ENCODE measurements at places on chromosomes 2 and 18.

- DNase-seq, result no peak
These were observed 178.0 kb upstream of the HS6ST1 start for GRCh38 chr2:128496700-128497099.

- DNase-seq, result no peak
These were observed 3.6 kb downstream of the LDLRAD4 start for GRCh38 chr18:13221869-13222855.

DNA sequence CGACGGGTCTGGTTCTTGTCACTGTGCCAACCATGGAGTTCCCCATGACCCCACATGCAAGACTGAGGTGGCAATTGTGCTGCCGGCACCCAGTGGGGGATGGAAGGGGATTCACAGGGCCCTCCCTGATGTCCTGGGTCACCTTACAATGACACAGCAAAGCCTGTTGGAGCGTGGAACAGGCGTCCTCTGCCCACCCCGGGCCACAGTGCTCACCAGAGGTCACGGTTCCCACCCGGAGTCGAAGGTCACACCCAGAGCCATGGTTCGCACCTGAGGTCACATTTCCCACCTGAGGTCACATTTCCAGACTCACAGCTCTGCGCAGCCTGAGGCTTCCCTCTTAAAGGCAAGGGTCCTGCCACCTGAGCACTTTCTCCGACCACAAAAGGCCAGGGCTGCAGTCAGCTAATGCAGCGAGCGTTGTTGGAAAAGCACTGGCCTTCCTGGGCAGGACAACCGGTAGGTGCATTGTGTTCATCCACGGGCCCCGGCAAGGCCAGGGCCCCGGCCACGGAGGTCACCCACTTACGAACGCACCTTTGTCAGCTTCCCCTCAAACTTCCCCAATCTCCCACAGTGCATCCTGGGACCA is 24.0 kb downstream of the KIF1A start:
- no peak for DNase-seq

DNA sequence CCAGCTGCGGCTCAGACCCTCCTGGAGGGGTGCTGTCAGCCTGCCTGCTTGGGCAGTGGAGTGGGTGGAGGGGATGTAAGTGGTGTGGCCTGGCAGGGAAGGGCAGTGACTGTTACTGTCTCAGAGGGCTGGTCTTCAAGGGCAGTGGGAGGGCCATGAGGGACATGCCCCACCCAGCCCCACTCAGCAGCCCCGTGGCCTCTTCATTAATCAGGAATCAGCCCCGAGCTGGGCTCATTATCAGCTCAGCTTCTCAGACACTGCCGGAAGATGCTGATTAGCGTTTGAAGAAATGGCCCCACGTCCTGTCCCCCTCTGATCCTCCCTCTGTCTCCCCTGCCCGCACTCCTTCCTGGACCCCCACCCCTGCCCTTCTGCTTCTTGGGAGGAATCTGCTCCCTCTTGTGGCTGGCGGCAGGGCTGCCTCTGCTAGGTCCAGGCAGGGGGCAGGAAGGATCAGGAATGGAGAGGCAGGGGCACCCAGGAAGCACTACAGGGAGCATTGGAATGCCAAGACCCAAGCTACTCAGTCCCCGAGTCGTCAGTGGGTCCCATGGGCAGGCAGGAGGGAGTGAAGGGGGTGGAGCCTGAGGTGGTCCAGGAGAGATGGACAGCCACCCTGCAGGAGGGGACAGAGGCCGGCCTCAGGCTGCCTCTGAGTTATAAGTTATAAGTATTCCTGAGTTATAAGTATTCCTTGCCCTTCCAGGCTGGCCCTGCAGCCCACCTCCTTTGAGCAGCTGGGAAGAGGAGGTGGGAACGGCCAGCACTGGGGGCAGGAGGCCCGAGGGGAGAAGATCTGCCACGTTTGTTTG is 7.0 kb downstream of the ASIC4 start:
- DNase-seq, result no peak

DNA sequence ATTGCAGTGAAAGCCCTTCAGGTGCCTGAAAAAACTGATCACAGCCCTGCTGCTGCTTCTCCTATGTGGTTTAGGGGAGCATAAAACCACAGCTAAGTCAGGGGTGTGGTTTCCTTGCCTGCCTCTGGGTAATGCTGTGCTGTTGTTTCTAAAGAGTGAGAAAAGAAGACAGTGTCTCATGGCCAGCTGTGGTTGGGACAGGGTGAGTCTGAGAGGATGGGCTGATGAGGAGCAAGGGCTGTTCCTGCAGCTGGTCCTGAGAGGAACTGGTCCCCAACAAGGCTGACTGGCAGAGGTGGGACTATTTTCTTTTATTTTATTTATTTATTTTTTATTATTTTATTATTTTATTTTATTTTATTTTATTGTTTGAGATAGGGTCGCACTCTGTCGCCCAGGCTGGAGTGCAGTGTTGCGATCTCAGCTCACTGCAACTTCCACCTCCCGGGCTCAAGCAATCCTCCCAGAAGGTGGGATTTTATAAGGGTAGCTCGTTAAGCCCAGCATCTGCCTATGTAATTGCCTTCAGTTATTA is 236.7 kb downstream of the FHOD3 start:
- no peak for DNase-seq

GRCh38 chr2:69544951-69545350 is 98.6 kb downstream of the AAK1 start:
- no peak for DNase-seq

DNA sequence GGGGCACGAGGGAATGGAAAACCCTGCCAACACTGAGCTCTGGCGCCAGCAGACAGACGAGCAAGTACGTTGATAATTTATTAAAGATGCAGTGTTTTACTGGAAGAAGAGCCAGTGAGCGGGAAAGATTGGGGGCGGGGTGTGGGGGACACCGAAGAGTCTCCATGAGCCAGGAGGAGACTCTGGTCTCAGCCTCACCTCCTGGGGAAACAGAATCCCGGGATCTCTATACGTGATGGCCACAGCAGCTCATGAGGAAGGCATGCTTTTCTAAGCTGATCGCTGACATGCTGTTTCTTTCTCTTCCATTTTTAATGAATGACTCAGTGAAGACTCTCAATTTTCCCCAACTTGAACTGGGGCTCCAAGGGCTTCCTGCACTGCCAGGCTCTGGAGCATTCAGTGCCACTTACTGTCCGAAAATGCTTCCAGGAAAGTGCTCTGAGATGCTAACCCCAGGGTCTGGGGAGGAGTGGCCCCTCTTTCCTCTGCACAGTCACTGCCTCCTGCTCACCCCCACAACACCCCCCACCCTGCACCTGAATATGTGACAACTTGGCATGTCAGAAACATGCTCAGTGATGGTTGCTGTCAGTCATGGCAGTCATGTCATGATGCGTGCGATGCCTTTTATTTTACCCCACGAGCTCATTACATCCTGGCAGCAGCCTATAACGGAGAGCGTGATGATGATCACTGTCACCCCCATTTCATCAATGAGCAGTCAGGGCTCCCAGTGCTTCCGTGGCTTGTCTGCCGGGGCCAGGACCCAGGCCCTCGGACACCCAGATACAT is 164.2 kb upstream of the CAPN13 start:
- no peak for DNase-seq

DNA sequence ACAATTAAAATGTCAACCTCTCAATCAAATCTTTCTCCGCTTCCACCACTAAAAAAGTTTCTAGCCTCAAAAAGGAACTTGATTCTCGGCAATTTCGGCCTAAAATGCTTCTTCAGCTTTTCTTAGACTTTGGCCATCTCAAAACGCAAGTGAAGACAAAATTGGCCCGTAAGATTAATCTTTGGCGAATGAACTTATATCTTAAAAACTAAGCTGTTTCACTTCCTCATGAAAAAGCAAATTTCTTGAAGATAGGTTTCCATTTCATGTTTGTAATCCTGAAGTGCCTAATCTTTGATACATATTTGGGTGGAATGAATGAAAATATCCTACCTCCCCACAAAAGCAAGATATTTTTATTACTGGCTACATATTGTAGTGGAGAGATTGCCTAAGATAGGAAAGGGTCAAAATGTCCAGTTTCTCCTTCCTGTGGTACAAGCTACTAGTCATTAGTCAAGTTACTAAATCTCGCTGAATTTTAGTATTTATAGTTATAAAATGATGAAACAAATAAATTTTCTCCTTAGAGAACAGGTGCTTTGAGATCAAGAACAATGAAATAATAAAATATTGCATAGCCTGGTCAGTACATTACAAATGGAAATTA is 85.4 kb upstream of the ZEB2 start:
- DNase-seq, result no peak

Data from activated naive CD4-positive, alpha-beta T cell (primary cell).